ENCODE measurements at places on chromosomes 7 and 10.

GRCh38 chr10:34139559-34139958 is 675.5 kb downstream of the PARD3 start:
- DNase-seq, result no peak

DNA sequence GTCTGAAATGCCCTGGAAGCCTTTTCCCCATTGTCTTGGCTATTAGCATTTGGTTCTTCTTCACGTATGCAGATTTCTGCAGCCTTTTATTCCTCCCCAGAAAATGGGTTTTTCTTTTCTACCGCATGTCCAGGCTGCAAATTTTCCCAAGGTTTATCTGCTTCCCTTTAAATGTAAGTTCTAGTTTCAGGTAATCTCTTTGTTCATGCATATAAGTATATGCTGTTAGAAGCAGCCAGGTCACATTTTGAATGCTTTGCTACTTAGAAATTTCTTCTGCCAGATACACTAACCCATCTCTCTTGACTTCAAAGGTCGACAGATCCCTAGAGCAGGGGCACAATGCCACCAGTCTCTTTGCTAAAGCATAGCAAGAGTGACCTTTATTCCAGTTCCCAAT is 12.3 kb downstream of the THAP5 start:
- DNase-seq, result no peak

GRCh38 chr10:123354521-123354920 is 200.3 kb downstream of the BUB3 start:
- DNase-seq, result no peak

DNA sequence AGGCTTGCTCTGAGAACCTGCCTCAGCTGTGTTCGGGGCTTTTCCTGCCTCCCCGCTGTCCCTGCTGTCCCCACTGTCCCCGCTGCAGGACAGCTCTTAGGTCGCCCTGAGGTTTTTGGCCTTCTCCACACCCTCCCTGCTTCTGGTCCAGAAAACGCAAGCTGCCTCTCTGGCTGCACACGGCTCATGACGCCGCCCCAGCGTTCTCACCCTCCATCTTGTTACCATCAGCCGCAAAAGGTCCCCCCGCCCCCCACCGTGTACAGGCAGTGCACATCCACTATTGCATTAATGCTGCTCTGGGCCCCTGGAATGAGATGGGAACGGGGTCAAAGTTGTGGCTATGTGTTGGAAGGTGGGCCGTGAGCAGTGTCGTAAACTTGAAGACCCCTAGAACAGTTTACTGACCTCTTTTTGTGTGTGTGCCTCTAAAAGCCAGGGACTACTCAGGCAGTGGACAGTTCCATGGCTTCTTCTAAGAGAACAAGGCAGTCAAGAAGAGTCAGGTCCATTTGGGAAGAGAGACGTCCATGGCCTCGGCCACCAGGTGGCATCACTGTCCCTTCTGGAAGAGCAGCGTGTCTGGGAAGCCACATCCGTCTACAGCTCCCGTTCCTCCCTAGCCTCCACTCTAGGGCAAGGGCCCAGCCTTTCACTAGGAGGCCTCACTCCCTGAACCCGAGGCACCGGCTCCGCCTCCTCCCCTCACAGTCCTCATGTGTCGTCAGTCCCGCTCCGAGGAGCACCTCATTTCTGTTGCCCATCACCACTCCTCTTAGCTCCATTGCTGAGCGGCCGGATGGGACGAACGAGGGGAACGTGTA is 38.5 kb upstream of the MKRN1 start:
- DNase-seq, result no peak

DNA sequence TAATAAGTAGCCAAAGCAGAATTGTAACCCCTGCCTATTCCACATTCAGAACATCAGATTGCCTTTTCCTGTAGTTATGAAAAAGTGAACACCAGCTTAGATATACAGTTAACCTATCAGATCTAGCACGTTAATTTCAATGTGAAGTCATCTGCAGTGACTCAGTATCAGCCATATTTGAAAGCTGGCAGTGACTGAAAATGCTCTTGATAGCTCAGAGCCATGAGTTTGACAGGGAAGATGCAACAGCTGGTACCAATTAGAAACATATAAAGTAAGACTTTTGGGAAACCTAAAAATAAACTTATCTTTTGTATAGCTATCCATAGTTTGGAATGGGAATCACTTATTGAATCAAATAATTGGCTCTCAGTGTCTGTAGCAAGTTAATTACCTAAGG is 284.1 kb upstream of the NPSR1 start:
- no peak for DNase-seq

GRCh38 chr10:47406870-47407691 is 23.0 kb upstream of the ZNF488 start:
- no peak for DNase-seq

DNA sequence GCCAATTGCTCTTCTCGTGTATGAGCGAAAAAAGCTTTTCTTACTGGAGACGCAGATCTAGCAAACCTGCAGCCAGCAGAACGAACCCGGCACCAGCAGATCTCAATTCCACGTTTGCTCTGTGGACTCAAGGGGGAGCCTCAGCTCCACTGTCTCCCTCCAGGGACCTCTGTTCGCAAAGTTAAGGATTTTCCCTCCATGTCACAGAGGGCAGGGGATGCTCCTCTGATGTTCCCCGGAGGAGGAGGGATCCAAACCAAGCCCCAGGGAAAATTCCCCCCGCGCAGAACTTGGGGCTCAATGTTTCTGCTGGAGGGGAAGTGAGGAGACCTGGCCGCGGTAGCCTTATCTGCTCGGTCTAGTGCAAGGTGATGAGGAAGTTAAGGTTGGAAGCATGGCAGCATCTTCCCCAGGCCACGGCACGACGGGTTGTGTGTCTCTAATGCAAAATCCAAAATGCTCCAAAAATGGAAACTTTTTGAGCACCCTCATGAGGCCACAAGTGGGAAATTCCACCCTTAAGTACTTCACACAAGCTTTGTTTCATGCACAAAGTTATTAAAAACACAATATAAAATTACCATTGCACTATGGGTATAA is 9.0 kb downstream of the IQCE start:
- no peak for DNase-seq

DNA sequence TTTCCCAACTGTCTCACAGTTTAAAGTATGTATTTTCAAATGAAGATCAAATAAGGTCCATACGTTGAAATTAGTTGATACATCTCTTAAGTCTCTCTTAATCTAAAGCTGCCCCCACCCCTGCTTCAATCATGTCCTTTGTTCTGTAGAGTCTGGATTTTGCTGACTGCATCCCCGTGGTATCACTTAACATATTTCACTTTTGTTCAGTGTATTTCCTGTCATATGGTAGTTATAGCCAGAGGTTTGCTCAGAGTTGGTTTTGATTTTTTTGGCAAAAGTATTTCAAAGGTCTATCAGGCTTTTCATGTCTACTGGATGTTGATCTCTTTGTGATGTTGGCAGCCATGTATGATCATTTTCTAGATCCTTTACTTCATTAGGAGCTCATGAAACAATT is 54.4 kb upstream of the ARID5B start:
- DNase-seq, result no peak

DNA sequence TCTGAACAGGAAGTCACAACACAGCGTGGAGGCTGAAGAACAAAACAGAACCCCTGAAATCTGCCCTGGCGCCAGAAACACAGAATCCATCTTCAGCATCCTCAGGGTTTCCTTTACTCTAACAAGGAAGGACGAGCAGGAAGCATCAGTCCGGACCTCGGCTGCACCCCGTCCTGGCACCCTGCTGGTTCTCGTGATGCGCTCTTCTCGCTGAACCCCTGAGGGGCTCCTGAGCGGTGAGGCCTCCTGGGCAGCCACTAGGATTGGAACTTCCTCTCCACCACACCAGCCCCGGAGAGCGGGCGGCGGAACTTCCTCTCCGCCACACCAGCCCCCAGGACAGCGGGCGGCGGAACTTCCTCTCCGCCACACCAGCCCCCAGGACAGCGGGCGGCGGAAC is 461.9 kb downstream of the PTPRN2 start:
- no peak for DNase-seq

DNA sequence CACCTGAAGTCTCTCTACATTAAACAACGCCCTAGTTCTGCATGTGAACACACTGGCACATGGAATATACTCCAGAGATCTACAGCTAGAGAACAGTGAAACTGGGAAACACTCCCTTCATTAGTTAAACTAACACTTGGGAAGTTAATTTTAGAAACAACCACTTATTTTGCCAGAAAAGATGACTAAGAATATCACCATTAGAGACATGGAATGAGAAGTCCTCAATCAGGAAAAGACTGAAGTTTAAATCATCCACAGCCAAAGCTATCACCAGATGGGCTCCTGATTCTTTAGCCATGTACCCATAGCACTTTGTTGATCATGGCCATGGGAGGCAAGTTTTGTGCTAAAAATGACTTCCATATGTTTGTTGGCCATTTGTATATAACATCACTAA is 719.5 kb downstream of the KCNMA1 start:
- DNase-seq, result no peak
